ENCODE measurements at places on chromosomes 11 and 22.

DNA sequence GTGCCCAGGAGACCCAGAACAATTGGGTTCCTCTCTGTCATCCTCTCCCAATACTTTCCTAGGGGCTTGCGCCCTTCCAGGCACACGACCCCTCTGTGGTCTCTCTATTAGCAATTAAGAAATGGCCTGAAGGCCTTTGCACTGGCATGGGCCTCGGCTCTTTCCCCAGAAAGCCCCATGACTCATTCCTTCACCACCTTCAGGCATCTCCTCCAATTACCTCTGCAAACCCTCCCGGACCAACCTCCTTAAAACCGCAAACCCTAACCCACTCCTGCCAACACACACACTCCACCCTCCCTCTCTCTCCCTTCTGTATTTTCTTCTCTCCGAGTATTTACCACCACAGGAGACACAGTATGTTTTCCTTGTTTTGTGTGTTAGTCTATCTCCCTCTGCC, 36.7 kb downstream of the LARGE1 start:
- DNase-seq = no peak

- DNase-seq = no peak
Measured at GRCh38 chr11:8689726-8690255, 7.2 kb downstream of the RPL27A start.

- no peak for DNase-seq
Measured at GRCh38 chr11:134905517-134905916, 493.5 kb upstream of the B3GAT1 start.

- no peak for DNase-seq
Measured at GRCh38 chr11:114959953-114960505, 281.7 kb downstream of the NXPE2 start.

GRCh38 chr11:130216221-130216550, 56.6 kb downstream of the ST14 start:
- DNase-seq = no peak

DNA sequence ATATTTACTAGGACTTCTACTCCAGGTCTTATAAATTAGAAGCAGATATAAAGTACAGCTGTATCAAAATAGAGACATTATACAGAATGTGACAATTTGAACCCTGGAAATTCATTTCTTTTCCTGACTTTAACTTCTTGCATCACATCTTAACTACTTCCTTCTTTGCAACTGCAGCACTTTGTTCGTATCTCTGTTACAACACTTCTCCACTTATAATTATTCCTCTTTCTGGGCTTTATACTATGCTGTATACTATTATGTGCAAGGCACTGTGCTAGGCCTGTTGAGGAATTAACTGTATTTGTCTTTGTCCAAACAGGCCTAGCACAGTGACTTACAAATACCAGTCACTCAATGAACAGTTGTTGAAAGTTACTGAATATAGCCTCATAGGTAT, 1.8 kb upstream of the SLC36A4 start:
- no peak for DNase-seq

DNA sequence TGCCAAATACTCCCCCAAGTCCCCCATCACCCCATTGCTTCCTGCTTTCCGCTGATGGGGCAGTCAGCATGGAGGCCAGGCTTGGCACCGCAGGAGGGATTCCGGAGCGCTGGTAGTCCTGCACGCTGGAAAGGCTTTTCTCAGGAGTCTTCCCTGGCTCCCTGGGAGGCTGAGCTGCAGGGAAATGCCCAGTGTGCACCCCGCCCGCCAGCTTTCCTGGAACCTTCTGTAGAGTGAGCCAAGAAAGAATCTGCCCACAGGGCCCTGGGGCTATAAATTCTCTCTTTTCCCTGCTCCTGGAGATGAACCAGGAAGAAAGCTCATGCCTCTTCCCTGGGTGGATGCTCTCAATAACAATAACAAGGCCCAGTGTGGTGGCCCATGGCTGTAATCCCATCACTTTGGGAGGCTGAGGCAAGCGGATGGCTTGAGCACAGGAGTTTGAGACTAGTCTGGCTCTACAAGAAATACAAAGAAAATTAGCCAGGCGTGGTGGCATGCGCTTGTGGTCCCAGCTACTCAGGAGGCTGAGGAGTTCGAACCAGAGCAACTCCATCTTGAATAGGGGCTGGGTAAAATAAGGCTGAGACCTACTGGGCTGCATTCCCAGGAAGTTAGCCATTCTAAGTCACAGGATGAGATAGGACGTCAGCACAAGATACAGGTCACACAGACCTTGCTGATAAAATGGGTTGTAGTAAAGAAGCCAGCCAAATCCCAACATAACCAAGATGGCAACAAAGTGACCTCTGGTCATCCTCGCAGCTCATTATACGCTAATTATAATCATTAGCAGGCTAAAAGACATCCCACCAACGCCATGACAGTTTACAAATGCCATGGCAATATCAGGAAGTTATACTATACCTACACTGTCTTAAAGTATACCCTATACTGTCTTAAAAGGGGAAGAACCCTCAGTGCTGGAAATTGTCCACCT, 46.4 kb upstream of the FTH1 start:
- DNase-seq = no peak

DNA sequence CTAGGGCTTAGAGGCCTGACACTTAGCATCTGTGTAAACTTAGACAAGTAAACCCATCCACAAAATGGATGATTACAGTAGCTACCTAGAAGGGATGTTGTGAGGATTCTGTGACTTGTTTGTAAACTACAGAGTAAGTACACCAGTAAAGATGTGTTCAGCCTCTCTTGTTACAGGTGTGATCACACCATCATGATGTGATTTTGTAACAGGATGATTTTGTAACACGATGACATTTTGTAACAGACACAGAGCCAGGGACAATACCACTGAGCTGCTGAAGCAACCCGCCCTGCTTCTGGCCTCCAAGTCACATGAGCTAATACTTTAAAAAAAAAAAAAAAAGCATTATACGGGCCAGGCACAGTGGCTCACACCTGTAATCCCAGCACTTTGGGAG, 17.0 kb downstream of the FADD start:
- DNase-seq = no peak

GRCh38 chr11:11709447-11710239, 87.8 kb upstream of the GALNT18 start:
- DNase-seq = no peak

DNA sequence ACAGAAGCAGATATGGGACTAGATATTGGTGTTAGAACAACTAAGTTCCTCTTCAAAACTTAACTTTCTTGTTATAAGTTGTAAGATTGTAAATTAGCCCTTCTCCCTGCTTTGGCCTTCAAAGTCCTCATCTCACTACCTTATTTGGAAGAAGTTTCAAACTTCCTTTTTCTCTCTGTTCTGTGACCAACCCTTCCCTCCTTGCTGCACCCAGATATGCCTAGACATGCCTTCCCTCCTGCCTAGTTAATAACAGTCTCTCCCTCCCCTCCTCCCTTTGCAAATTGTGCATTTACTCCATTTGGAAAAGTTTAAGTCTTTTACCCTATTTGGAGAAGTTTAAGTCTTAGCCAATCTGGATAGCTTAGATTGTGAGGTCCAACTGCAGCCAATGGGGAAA, 4.9 kb downstream of the OR52K2 start:
- no peak for DNase-seq

- DNase-seq = no peak
Measured at GRCh38 chr11:203056-203944, 3.9 kb downstream of the BET1L start.

- no peak for DNase-seq
Measured at GRCh38 chr11:77611921-77612320, 22.2 kb downstream of the AQP11 start.

DNA sequence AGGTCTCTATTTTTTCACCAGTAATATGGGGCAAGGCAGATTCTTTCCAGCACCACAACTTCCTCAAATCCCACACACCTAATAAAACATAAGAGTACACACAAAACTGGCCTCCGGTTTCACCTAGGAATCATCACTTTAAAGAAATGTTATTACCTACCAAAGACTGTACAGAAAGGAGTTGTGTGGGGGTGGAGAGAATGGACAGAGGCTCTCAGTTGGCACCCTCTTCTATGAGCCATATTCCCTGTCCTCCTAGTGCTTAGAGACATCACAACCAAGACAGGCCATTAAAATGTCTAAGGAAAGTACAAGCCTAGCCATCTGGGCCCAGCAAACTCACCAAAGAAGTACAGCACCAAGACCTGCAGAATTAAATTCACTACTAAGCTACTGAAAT, 56.1 kb downstream of the RBFOX2 start:
- no peak for DNase-seq

- DNase-seq = no peak
Measured at GRCh38 chr22:41987276-41987675, 11.3 kb upstream of the WBP2NL start.

GRCh38 chr11:15870911-15871310, 485.4 kb downstream of the SOX6 start:
- DNase-seq = no peak

- DNase-seq = no peak
Measured at GRCh38 chr11:6565988-6566703, 37.3 kb downstream of the RRP8 start.

DNA sequence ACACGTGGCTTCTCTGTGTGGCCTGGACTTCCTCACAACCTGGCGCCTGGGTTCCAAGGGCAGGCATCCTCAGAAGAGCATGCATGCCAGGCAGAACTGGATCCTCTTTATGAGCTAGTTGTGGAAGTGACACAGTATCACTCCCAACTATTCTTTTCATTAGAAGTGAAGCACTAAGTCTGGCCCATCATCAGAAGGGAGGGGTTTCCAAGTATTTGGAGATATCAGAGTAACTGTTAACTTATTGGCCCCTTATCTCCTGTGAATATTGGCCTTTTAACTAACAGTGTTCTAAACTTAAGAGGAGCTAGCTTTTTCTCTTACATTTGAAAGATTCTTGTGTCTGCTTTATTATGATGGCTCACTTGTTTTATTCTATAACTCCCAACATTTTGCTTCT, 35.5 kb downstream of the FDX1 start:
- DNase-seq = no peak
